ENCODE measurements at places on chromosomes 3 and 15.

DNA sequence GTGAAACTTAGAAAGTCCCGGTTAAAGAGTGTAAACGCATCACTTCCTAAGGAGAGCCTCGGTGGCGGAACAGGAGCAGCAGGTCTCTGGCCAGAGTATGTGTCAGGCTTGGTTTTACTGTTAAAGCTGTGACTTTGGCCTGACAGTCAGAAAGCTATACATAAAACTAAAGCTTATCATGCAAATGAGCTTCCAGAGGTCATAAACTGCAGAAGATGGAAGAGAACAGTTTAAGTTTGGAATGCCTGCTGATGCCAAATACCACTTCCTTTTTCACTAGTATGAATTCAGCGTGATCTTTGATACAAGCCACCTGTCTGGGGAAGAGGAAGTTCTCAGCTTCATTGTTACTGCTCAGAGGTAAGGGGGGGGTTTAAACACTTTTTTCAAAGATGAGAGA, 125.1 kb upstream of the CTDSPL start:
- no peak for DNase-seq

- DNase-seq, result peak; percentile 91
Measured at GRCh38 chr15:68781766-68782588, 38.7 kb downstream of the ANP32A start.

DNA sequence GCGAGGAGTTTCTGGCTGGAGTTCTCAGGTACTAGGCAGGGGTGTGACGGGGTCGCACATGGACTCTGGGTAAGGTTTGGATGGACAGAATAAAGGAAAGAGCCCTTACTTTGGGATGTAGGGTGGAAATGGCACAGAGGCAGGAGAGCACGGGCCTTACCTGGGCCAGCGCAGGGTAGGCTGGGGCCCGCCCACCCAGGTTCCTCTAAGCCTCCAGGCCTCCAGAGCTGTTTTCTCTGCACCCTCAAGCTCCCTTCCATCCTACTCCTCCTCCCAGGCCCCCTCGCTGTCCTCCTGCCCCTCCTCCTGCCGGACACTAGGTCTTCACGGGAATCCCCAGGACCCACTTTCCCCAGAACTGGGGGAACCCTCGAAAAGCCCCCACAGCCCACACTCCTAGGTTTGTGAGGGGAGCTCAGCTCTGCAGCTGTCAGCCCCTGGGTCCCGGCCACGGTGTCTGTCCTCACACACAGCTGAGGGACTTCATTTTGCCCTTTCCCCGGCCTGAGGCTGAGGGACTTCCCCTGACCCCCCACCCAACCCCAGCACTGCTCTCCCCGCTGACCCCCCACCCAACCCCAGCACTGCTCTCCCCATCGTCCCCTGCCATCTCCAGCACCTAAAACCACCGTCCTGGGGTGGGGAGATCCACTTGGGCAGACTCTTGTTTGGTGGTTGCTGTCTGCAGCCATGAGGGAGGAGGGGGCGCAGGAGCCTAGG, 53.0 kb upstream of the PCSK6 start:
- no peak for DNase-seq

DNA sequence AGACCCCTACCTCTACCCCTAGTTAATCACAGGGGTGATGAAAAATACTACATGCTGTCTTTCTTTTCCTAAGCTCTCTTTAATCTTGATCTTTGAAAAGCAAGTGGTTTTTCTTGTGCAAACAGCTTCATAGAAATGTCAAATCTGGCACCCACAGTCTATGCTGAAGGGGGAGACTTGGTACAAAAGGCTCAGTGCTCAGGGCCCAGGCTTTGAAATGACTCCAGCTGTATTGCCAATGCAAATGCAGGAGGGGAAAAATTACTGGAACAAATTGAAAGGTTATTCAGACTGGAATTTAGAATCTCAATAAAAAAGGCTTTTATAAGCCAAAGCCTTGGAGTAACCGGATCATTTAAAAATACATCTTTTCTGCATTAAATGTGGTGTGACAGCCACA, 223.9 kb downstream of the LRTM1 start:
- DNase-seq, result no peak

- no peak for DNase-seq
Measured at GRCh38 chr15:80966431-80967197, 23.0 kb downstream of the MESD start.

GRCh38 chr3:191100516-191100915, 98.5 kb upstream of the OSTN start:
- DNase-seq, result no peak

DNA sequence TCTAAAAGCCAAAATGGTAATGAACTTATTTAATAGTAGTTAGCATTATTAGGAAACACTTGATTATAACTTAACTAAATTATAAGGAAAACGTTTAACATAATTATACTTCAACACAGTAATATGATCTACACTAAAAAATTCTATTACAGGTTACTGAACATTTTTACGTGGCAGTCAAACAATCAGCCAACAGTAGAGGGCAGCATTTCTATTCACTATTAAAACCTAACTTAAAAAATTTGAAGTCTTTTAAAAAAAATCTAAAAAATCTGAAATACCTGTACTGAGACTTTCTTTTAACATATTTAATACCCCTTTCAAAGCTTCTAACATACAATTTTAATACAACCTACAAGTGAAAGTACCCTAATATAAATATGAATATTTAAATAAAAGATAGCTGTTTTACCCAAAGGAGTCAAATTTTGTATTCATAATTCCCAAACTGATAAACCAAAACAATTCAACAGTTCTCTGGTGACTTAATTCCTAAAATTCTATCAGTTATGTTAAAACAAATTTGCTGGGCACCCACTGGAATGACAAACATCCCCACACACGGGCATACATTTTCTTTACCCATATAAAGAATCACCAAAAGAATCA, 41.5 kb downstream of the DLG1 start:
- DNase-seq, result peak; percentile 71

DNA sequence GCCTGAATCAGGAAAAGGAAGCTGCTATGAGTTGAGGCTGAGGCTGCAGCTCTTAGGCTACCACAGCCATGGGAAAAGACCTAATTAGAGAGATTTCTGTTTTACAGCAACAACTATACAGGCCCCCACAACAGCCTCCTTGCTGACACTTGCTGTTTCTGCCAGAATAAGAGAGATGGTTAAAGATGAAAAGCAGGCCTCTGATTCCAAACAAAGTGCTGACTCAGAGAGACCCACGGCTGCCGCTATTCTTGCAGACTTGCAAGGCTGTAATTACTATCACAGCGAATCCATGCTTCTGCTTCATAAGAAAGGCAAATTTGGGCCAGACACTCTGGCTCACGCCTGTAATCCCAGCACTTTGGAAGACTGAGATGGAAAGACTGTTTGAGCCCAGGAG, 41.8 kb downstream of the MCF2L2 start:
- no peak for DNase-seq

GRCh38 chr3:16697443-16698147, 92.4 kb upstream of the DAZL start:
- no peak for DNase-seq

GRCh38 chr3:39108200-39108710, 775 bp downstream of the TTC21A start:
- no peak for DNase-seq

- DNase-seq, result no peak
Measured at GRCh38 chr15:88703533-88703932, 64.7 kb downstream of the ISG20 start.

- DNase-seq, result no peak
Measured at GRCh38 chr3:170752571-170753155, 117.3 kb downstream of the RPL22L1 start.

- DNase-seq, result no peak
Measured at GRCh38 chr3:107100137-107100536, 277.1 kb upstream of the CCDC54 start.

DNA sequence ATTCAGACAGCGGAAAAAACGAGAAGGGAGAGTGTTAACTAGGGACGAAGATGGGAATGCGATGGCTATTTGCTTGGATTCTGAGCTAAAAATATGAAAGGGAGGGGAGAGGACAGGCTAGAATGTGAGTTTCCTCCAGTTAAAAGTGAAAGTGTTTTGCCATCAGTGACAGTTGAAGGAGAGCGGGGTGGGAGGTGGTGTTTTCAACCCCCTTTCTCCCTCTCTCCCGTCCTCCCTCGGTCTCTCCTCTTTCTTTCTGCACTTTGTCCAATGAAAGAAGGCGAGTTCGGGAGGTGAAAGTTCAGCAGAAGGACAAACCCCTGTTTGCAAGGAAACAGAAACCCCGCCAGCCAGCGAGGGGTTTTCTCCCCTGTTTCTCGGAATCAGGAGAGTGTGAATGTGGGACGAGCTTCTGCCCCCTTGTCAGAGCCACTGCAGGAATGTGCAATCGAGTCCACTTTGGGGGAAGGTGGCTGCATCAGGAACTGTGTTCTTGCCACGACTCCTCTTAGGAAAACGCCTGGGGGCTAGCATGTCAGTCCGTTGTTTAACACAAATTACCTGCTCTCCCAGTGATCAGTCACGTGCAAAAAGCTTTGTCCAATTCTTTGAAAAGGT, 975 bp upstream of the FOXP1 start:
- peak; percentile 80 for DNase-seq

DNA sequence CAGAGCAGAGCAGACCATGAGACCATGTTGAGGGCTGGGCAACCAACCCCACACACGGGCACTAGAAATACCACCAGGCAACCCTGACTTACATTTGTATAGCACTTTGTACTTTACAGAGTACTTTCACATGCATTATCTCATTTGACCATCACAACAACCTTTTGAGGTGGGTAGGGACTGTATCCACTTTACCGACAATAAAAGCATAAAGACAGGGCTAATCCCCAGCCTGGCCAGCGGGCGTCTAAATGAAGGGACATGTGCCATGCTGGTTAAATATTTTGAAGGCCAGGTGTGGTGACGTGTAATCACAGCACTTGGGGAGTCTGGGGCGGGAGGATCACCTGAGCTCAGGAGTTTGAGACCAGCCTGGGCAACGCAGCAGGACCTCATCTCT, 23.6 kb downstream of the RASGRP1 start:
- DNase-seq, result no peak

DNA sequence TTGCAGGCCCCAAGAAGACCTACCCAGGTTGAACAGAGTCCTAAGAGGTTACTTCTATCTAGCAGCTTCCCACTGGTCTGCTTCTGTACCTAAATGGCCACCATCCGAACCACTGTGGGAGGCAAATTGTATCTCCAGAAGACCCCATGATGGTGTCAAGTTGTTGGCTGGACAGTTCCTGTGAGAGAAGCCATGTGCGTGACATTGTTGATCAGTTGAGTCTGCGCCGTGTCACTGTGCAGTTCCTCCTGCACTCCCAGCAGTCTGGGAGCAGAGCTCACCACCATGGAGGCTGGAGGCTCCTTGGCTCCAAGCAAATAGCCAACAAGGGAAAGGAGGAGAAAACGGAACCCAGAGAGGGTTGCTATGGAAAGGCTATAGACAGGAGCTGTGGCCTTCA, 7.5 kb upstream of the CYP1A1 start:
- DNase-seq, result no peak

DNA sequence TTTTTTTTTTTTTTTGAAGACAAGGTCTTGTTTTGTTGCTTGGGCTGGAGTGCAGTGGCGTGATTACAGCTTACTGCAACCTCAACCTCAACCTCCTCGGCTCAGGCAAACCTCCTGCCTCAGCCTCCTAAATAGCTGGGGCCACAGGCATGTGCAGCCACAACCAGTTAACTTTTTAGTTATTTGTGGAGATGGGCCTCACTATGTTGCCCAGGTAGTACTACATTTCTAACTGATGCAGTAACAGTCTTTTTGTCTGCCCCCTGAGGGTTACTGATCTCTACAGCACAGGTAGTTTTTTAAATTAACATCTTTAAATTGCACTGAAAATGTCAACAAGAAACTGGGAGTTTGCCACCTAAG, 3.4 kb upstream of the LMLN start:
- no peak for DNase-seq

DNA sequence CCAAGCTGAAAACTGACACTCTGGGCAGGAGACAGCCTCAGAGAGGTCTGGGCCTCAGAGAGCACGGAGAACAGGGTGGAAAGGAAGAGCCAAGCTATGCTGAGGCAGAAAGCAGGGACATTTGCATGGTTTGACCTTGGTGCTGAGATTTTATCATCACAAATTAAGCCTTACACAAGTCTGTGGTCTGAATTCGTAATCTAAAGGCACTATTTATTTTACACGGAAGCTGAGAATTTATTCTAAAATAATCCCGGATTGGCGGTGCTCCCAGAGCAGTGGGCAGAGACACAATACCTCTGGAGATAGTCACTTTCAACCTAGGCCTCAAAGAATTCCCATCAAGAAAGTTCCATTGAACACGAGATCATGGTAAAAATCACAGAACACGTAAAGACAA, 47.5 kb downstream of the CFAP92 start:
- DNase-seq, result no peak

- no peak for DNase-seq
Measured at GRCh38 chr3:176041812-176042211, 1155.5 kb downstream of the TBL1XR1 start.

DNA sequence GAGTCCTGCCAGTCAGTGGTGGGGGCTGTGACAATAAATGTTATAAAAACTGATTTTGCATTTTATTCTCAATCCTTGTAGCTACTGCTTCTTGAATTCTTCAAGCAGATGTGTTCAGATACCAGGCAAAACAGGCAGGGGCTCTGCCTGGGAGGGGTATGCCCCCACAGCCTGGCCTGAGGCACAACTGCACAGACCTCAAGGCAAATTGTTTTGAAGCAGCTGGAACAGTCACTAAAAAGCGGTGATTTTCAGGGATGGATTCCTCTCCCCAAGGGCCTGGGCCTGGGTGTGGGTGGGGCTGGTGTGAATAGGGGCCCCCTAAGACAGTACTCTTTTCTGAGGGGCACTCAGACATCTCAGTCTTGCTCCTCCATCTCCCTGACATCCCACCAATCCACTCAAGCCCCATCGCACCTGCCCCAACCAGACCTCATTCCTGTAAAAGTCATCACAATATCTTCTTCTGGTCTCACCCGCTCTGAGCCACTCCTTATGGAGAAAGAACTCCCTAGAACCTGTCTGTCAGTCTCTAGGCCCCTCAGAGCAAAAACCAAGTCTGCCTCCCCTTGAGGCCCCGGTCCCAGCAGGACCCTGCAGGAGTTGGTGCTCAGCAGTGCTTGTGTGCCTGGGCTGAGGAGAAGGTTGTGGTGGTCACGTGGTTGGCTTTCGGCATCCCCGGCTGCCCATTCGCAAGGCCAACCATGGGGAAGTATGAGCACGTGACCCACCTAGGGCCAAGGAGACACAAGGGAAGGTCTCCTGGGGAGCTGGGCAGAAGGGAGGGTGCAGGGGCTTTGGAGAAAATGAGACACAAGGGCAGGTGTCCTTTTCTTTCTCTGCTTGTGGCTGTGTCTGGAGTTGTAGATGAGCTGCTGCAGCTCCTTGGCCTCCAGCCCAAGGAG, 2.9 kb upstream of the PSTPIP1 start:
- no peak for DNase-seq

- DNase-seq, result no peak
Measured at GRCh38 chr15:25787855-25788520, 75.1 kb downstream of the ATP10A start.

DNA sequence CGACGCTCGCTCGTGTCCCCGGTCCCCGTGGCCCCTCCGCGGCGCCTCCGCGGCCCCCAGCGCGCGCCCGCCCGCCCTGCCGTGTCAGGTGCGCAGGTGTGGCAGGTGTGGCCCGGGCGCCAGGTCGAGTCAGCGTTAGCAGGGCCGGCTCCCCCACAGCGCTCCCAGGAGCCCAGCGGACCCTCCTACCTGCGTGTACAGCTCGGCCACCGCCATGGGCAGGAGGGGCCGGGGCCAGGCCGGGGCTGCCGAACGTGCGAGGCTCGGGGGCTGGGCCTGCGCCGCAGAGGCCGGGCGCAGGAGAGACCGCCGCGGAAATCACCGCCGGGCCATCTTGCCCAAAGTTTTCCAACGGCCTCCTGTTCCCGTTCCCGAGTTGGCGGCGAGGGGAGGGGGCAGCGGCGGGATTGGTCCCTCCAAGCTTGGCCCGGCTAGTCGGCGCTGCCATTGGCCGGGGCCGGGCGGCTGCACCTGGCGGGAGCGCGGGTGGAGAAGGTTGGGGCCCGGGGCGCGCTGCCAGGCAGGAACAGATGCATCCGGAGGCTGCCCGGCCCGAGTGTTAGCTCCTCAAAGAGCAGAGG, at the start of gene MYO5C:
TSS of gene MYO5C (minus strand) at position 384 of the 581 bp plus-strand sequence. CDS start at position 216, 168 bp downstream.
- peak; percentile 95 for DNase-seq
